Stimulated activated CD8-positive, alpha-beta memory T cell treated with anti-CD3 and anti-CD28 coated beads, Interleukin-4, amount 100 ng/mL, for 1 hour (primary cell): ENCODE measurements at places on chromosomes 3 and 15.

DNA sequence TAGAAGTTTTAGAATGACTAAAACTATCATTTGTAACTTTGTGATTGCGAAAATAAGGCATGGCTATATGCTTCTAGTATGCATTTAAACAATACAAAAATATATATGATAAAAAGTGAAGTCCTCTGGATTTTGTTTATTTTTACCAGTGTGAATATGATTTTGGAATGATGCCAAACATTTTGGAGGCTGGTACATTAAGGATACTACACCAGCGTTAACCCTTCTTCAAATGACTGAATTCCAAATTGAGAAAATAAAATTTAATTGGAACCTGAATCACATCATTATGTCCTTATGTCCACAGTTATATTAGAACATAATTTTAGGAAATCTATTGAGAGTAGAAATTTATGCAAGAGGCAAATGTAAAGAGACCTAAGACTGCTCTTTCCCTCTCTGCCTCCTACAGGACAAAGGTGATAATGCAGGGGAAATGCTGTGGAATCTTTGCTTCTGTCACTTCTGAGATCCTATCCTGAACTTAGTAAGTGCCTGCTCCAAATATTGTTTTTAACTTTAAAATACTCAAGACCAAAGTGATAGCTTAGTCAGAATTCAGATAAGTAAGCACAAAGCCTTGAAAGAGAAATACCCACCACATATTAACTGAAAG lies 121.1 kb upstream of the NANOGP8 start:
- DNase-seq: no peak

DNA sequence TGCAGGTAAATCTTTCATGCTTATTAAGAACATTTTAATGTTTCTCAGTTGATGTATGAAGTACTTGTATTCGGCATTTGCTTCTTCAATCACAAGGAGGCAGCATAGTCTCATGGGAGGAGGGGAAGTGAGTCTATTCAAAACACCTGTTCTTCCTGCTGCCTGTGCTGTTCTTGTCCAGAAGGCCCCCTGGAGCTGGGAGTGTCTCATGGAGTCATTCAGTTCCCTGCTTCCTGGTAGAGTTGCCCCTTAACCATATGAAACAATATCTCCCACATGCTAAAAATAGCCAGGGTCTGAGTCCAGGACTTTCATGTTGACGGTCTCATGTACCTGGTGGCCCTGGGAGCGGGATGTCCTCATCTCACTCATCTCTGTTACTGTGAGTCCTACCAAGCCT lies 15.5 kb upstream of the PPP1R2 start:
- DNase-seq: no peak

DNA sequence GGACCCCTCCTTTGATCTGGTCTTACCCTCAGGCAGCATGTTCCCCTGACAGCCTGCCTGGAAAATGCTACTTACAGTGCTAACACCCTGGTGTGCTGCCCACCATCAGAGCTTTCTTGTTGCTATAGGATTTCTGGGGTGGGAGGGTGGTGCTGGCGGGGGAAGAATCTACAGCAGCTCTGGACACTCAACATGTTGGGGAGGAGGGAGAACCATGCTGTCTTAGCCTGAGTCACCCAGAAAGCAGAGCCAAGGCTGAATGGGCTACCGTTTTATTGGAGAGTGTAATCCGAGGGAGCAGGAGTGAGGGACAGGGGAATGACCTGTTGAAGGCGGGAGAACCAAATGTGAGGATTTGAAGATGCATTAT lies 45.6 kb downstream of the MFSD1 start:
- no peak for DNase-seq

DNA sequence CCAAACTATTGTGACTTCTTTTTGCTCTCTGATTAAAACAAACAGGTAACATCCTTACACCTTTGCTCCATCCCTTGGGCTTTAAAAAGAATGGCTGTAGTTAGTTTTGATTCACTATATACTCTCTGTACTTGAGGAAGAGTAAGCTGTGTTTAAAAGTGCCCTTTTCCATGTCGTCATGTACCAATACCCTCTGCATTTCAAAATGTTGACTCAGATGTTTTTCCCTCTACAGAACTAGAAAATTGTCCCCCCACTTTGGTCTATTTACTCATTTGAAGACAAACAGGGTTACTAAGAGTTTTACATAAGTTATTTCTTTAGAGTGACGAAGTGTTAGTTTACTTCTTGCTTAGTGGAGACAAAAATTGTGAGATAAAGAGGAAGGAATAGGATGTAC lies 62.7 kb downstream of the TASOR start:
- no peak for DNase-seq

- no peak for DNase-seq
Observed at GRCh38 chr15:31372635-31373091, 46.0 kb downstream of the KLF13 start.

- DNase-seq: no peak
Observed at GRCh38 chr3:28125342-28125741, 116.1 kb upstream of the CMC1 start.

GRCh38 chr3:129348734-129349133 lies 70.1 kb downstream of the HMCES start:
- DNase-seq: no peak

- DNase-seq: no peak
Observed at GRCh38 chr3:108394563-108394962, 98.2 kb downstream of the HHLA2 start.

DNA sequence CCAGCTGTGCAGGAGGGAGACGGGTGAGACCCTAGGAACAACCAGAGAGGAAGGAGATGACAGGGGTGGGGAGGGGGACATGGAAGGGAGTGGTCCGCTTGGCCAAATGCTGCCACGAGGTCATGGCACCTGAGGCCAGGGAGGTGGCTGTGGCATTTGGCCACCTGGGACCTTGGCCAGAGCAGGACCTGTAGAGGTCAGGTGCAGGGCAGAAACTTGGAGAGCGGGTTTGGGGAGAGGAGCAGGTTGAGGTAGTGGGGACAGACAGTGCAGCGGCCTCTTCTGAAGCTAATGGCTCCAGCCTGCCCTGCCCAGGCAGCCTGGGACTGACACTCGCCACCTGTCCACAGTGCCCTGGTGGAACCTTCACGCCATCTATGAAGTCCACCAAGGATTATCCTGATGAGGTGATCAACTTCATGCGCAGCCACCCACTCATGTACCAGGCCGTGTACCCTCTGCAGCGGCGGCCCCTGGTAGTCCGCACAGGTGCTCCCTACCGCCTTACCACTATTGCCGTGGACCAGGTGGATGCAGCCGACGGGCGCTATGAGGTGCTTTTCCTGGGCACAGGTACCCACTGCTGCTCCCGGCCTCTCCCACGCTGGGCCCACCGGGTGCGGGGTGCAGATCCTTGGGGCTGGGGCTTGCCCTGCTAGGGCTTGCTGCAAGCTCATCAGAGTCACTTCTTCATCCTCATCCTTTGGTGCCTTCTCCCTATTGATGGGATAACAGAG lies 7.0 kb upstream of the GNAT1 start:
- DNase-seq: no peak

- DNase-seq: no peak
Observed at GRCh38 chr3:155635056-155635455, 109.8 kb downstream of the PLCH1 start.

DNA sequence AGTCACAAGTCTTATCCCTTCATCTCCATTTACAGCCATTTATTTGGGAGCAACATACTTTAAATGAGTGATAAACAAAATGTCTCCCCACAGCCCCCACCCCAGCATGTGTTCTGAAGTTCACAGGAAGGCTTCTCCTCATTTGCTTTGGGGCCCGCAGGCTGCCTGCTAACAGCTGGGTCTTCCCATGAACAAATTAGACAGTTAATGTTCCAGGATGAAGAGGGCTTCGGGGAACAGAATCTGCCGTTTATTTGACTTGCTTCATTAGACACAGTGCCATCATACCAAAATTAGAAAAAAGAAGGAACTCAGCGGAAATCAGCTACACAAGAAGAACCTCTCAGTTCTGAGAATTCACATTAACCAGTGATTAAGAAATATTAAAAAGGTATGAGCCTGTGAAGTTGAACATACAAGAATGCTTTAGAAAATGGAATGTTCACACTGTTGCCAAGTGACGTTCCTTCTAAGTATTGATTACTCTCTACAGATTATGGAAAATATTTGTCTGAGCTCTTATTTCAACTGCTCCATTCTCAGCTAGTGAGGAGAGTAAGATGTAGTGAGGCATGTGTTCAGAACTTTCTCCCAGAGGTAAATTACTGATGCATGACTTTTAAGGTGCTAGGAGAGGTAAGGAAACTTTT lies 107.5 kb upstream of the THBS1 start:
- DNase-seq: no peak

DNA sequence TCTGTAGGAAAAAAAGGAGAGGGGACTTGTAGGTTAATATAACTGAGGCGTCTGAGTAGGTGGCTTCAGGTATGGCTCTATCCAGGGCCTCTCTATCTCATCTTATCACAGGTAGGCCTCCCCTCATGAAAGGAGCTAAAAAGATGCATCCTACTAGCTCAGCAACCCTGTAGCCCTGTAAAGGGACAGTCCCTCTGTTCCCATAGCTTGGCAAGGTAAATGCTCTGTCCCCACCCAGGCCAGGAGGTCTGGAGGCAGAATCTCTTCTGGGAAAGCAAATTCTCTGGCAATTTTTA lies 135.2 kb downstream of the CHSY1 start:
- no peak for DNase-seq

GRCh38 chr15:38701149-38701548 lies 136.5 kb upstream of the RASGRP1 start:
- no peak for DNase-seq

DNA sequence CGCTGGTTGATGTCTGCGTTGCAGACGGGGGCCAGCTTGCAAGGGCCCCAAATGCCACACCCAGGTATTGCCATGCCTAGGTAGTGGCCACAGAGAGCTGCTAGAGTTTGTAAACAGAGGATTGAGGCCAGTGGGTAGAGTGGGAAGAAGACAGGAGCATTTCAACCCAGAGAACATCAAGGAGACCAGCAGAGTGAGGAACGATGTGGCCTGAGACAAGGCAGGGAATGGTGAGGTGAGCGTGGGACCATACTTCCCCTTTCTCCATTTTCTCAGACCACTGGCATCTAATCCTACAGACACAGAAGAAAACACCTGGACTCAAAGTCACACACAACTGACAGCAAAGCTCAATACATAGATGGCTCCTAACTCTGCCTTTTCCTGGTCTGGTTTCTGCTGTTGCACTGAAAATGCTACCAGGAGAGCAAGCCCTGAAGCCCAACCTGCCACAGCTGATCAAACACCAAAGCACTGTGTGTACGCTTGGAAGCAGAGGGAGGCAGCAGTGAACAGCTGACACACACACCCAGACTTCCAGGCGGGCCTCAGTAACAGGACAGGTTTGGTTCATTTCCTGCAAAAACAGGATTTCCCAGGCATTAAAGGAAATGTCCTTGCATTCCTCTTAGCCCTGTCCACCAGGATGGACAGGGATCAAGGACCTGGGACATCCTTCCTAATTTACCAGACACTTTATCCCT lies 1.6 kb downstream of the FAM174B start:
- no peak for DNase-seq

GRCh38 chr15:41949401-41950126 lies 22.8 kb downstream of the EHD4 start:
- no peak for DNase-seq

DNA sequence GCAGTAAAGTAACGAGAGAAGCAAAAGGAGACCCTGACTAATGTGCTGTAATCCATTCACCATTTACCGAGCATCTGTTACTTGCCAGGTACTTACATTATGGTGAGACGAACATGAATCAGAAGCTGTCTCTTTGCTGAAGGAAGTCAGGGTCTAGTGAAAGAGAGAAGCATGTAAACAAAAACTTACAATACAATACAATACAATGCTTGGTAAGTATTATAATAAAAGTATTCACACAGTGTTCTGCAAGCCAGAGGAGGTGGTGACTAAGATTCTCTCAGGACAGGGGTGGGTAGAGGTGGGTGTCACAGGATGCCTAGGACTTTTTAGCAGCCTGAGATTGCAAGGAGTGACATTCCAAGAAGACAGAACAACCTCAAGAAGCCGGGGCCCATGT lies 50.2 kb upstream of the MGA start:
- DNase-seq: no peak

DNA sequence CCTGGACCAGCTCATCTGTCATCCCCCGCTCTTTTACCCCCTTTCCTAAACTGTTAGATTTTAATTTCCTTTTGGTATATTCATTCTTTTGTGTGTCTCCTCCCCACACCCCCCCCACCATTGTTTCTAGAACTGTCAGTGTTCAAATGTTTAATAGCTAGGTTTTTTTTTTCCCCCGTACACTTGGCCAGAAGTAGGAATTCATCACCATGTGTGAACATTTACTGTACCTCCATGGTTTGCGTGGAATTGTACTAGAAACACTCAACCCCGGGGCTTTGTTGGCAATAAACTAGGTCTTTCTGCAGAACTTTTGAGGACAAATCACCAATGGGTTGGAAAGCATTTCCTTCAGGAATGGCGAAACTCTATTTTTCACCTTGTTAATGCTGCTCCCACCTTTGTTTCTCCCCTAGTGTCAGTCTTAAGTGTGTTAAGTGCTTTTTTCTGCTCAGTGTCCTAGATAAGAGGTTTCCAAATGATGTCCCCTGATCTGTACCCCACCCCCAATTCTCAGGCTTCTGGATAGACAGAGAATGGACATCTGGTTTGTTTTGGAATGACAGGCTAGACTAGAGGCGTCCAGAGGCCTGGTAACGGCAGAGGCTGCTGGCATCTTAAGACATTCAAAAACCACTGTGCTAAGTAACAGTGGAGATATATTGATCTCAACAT lies 76.8 kb downstream of the SMAD3 start:
- DNase-seq: no peak

GRCh38 chr3:73538486-73538885 lies 86.3 kb downstream of the PDZRN3 start:
- DNase-seq: no peak

GRCh38 chr15:36050899-36051298 lies 504.9 kb upstream of the DPH6 start:
- DNase-seq: no peak

- no peak for DNase-seq
Observed at GRCh38 chr3:54046641-54047214, 75.6 kb upstream of the CACNA2D3 start.

- no peak for DNase-seq
Observed at GRCh38 chr3:152834191-152834775, 648 bp upstream of the P2RY1 start.

DNA sequence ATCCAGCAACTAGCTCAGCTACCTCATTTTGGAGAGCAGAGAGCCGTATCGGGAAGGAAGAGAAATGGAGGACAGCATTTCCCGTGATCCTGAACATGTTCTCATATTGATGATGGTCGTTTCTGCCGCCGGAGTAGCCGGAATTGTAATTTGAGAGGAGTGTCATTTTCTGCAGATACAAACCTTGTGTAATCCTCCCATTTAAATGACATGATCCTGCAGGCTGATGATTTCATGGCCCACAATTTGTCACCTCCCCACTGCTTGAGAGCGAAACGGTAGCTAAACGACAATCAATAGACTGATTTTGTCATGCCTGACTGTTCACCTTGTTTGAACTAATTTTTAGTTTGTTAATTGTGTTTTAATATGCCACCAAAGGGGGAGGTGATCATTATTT lies 126.5 kb upstream of the CNTN6 start:
- no peak for DNase-seq

DNA sequence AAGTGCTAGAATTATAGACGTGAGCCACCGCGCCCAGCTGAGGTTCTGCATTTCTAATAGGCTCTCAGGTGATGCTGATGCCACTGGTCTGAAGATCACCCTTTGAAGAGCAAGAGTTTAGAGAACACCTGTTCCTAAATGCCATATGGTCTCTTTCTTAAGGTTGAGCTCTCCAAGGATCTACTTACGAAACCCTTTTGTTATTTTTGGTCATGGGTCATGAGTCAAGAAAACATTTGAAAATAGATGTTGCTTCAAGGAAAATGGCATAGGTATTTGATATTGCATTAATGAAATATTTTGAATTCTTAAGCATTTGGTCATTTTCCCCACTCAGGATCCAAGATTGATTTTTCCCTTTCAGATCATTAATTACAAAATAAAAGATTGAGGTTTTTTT lies 74.7 kb upstream of the SOX2 start:
- DNase-seq: no peak
